ENCODE measurements at places on chromosomes 6 and 20.

DNA sequence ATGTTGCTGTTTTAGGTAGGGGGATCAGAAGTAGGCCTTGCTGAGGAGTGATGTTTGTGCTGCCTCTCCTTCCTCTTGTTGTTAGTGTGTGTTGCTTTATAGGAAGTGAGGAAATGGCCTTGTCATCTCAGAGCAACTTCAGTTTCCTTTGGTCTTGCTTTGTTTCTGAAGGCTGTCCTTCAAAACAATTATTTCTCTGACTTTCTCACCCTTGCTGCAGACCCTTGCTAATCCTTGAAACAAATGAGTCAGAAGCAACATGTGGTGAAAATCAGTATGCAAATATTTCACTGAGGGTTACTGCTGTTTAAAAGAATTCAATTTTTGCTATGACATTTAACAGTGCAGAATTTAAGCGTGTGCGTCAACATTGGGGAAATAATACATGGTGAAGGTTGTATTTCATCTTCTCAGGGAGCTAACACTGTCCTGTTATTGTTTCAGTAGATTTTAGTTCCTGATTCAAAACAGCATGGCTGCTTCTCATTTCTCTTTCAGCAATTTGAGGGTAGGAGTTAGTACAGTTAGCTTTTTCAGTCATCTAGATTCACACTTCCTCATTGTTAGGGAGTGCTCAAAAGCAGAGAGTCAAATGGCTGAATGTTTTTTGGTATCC is 13.8 kb downstream of the RNF144B start:
- no peak for DNase-seq

GRCh38 chr6:152136449-152136825 is 329.0 kb downstream of the ESR1 start:
- no peak for DNase-seq

- no peak for DNase-seq
Observed at GRCh38 chr20:62246872-62247652, 8.7 kb downstream of the OSBPL2 start.

GRCh38 chr6:42135161-42135560 is 7.3 kb downstream of the C6orf132 start:
- no peak for DNase-seq

DNA sequence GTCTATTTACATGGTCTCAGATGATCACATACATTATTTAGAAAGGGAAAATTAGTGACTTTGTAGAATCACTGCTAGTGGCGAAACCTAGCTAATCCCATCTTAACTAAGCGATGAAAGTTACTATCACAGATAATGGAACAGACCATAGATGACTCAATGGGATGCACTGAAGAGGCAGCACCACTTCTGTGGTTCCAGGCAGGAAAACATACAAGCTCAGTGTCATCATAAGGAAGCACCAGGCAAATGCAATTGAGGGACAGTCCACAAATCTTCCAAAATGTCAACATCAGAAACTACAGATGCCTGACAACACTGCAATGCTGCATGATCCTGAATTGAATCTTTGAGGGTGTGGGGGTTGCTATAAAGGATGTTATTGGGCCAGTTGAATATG is 15.9 kb upstream of the SNAI1 start:
- no peak for DNase-seq

- no peak for DNase-seq
Observed at GRCh38 chr20:45500022-45500421, 15.4 kb downstream of the SPINT3 start.

GRCh38 chr20:1280195-1281102 is 14.4 kb downstream of the SNPH start:
- DNase-seq, result no peak
